MCF 10A (cell line): ENCODE measurements at places on chromosomes 6 and 20. TPM values are rescaled to one million over a fixed set of nuclear protein-coding genes. Genes with fewer than 3 reads are reported as not detected.

DNA sequence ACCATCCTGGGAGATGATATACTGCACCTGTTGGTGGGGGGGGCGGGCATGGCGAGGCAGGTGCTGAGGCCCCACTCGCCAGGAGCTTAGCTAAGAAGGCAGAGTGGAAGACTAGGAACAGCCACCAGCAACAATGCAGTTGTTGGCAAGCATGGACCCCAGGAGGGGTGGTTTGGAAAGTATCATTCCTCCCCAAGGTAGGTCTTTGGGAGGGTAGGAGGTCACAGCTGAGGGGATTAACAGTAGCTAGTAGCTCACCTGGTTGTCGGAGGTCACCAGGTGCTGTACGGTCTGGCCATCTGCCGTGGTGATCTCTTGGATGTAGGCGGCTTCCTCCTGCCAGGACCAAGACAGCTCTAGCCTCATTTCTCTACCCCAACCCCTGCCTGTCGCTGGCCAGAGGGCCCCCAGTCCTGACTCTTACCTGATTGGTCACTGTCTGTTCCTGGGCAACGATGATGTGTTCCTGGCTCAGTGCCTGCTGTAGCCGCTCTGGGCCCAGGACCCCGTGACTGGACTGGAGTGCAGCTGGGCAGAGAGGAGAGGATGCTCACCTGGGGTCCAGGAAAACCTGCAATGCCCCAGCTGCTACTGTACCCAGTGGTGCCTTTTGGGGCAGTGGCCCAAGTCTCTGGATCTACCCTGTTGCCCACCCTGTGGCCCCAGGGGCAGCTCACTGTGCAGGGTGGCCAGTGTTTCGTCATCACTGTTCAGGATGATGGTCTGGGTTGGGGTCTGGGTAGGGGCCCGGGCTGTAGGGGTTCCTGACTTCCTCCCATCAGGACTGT lies 15.3 kb downstream of the PCIF1 start:
- no peak overlapping the region for H3K27ac ChIP-seq
- peaks cover 12% of the 10 kb centered on the region for H3K4me1 ChIP-seq
- DNase-seq, result no peak
- H3K27me3 ChIP-seq, result no peaks in the 10 kb centered on the region
- H3K4me3 ChIP-seq, result no peak overlapping the region

The ENPP5 gene
- total RNA-seq, result 0.07 TPM in 1 of 2 replicates, not detected in the other

DNA sequence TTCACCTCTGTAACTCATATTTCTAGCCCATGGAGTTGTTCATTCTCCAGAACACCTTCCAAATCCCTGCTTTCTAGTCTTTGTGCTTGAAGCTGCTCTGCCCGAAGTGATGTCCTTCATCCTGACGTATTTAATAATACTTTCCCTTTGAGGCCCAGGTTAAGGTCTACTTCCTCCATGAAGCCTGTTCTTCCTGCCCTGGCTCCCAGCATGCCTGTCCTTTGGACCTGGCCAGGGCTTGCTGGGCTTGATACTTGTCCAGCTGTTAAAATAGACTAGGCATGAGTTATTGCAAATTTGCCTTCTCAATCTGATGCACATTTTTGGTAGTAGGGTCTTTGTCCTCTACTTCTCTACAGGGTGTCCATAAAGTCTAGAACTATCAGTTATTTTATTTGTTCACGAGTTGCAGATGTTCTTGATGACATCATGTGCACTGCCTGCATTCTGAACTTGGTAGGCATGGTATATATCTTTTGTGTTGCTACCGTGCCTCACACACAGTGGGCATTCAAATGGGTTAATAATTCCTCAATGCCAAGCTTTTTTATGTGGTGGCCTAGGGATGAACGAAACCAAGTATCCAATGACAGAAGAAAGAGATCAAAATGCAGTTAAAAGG lies 3.1 kb upstream of the MAP7 start:
- H3K4me3 ChIP-seq, result no peak overlapping the region
- peaks cover 22% of the 10 kb centered on the region for H3K36me3 ChIP-seq
- H3K27ac ChIP-seq, result no peak overlapping the region
- peaks cover 8% of the 10 kb centered on the region for H3K4me1 ChIP-seq
- DNase-seq, result no peak

The GMNN gene
- 12.5 and 22.4 TPM in 2 replicates for total RNA-seq

DNA sequence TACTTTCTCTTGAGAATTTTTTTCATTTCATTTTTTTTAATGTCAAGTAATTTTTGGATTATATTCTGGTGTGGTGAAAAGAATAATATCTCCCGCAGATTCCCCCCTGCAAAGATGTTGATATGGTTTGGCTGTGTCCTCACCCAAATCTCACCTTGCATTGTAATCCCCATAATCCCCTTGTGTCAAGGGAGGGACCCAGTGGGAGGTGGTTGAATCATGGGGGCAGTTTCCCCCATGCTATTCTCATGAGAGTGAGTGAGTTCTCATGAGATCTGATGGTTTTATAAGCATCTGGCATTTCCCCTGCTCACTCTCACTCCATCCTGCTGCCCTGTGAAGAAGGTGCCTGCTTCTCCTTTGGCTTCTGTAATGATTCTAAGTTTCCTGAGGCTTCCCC lies 58.7 kb upstream of the PMEPA1 start:
- DNase-seq, result no peak
- H3K4me1 ChIP-seq, result peaks cover 13% of the 10 kb centered on the region
- H3K4me3 ChIP-seq, result no peak overlapping the region
- H3K27me3 ChIP-seq, result no peaks in the 10 kb centered on the region

GRCh38 chr20:24254480-24254879 lies 214.9 kb upstream of the SYNDIG1 start:
- H3K4me3 ChIP-seq, result no peak overlapping the region
- no peak for DNase-seq
- no peaks in the 10 kb centered on the region for H3K27me3 ChIP-seq
- no peaks in the 10 kb centered on the region for H3K4me1 ChIP-seq
- H3K27ac ChIP-seq, result no peak overlapping the region
- no peaks in the 10 kb centered on the region for H3K36me3 ChIP-seq
